T-cell (primary cell): ENCODE measurements at places on chromosomes 12 and 14.

DNA sequence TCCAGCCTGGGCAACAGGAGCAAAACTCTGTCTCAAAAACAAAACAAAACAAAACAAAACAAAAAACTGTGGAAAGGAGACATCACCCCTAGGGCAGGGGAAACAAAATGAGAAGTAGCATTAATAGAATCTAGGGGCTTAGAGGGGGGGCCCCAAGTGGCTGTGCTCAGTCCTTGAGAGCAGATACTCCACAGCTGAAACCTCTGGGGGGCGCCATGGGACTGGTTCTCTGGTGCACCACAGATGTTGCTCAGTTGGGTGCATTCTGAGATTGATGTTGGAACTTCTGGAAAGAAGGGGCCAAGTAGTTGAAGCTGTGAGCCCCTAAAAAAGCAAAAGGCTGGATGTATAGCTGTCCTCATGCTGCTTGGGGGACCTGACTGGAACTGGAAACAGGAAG is 11.8 kb upstream of the SYNE2 start:
- peak; percentile 69 for DNase-seq

GRCh38 chr12:126051611-126052107 is 986.4 kb downstream of the AACS start:
- no peak for DNase-seq

DNA sequence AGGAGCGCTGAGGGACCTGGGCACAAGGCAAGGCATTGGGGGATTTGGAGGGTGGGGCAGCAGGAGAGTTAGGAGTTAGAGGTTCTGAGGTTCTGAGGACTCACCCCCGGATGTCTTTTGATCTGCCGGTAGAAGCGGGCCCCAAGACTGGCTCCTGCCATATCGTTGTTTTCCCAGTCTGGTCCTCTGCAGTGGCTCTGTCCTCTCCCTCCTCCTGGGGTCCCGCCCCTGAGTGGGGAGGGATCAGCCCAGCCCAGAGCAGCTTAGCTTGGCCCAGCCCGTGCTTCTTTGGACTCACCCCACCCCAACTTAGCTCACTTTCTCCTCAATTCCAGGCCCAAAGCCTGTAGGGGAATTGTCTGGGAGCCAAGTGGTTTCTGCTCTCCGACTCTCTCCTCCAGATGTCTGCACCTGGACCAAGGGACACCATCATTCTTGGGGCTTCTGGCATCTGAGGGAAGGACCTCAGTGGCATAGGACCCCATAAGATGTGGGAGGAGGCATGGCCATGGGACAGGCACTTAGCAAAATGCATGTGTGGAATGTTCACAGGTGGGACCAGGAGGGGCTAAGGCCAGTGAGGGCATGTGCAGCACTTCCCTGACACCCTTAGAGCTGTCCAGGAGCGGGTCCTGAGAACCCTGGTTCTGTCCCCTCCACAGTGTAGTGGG is 7.5 kb downstream of the SHMT2 start:
- DNase-seq, result no peak

GRCh38 chr14:21997300-21997699 is 323.7 kb upstream of the OR4E1 start:
- no peak for DNase-seq

GRCh38 chr12:113403435-113404415 is at the start of gene SDS:
Gene SDS, minus strand, starts transcription at chr12:113403887. Its CDS starts 4,179 bp downstream, at chr12:113399708.
- no peak for DNase-seq

DNA sequence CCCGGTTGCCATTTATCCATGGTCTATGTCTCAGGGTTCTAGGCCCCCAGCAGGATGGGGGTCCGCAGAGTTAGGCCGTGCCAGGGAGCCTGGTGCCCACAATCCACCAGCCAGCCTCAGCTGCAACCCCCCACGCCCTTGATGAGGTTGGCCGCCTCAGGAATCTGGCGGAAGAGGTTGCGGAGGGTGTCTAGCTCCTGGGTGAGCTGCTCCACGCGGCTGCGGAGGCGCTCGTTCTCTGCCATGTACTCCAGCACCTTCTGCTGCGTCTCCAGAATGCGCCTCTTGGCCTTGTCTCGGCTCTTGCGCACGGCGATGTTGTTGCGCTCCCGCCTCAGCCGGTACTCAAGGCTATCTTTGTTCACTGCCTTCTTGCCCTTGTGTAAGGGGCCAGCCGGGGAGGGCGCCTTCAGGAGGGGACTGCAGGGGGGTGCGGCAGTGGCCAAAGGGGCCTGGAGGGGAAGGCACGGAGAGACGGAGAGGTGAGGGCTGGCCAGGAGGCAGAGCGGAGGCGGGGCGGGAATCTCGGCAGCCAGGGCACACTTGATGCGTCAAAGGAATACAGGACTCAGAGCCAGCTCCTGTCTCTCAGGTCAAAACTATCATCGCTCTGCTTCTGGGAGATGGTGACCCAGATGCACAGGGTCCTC is 1.6 kb downstream of the CEBPE start:
- DNase-seq, result no peak

DNA sequence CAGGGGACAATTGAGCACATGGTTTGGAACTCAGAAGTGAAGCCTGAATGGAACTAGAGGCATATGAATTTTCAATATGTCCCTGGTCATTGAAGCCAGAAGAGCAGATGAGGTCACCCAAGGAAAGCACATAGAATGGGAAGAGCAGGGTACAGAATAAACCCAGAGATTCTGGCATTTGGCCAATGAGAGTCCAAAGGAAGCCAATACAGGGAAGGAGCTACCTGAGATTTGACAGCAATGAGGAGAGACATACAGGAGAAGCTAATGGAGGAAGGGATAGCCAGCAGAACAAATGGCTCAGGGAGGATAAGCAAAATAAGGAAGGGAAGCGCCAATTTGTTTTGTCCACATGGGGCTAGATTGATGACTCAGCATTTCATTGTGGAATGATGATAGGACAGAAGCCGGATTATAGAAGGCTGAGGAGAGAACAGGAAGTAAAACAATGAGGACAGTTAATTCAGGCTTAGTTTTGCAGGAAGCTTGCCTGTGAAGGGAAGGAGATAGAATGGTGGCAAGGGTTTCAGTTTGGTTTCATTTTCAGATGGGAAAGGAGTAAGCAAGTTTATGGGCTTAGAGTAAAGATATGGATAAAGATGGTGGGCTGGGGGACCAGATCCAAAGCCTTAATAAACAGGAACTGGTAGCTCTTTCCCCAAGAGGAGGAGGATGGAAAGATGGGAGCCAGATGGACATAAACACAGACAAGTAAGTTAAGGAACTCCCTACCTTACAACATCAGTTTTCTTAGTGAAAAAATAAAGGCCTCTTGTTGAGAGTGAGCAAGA is 3.2 kb upstream of the SPTSSA start:
- no peak for DNase-seq

DNA sequence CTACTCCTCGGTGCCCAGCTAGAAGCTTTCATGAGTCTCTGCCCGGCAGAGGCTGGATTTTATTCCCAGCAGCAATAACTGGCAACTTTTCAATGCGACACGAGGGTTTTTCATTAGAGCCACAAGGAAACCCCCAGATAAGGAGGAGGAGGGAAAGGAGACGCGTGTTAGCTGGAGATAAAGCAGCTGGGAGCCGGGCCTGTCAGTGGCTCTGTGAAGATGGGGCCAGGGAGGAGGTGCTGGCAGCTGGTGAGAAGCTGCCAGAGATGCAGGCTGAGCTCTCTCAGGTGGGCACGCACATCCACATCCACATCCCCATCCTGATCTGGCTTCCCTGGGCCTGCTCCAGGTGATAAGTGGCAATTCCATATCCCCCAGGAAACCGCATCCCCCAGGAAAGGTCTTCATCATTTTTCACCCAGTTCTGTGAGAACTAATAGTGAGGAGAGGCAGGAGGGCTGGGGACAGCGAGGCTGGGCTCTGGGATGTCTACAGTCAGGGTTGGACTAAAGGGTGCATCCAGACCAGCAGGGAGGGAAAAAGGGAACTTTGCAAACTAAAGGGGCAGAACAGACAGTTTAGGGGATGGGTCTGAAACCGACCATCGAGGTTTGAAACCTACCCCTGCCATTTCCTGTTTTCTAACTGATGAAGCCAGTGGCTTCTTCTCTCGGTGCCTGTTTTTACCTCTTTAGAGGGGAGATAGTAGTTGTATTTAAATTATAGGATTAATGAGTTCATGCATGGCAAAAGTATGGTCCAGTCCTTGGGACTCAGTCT is 413.2 kb downstream of the DPF3 start:
- no peak for DNase-seq

DNA sequence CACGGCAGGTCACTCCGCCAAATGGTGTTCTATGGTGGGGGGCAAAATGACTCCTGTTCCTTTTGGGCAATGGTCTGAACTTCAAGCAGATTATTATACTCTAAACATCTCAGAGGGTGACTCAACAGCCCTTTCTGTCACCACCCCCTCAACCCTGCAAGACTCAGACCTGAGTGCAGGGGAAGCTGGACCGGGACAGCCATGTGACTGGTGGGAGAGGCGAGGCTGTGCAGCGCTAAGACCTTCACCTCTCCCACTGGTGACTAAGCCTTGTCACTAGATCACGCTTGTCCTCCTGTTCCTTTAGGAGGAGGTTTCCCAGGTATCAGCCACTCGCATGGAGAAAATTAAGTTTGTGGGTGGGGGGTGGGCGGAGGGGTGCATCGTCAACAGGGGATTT is 67.1 kb upstream of the CCND2 start:
- no peak for DNase-seq

DNA sequence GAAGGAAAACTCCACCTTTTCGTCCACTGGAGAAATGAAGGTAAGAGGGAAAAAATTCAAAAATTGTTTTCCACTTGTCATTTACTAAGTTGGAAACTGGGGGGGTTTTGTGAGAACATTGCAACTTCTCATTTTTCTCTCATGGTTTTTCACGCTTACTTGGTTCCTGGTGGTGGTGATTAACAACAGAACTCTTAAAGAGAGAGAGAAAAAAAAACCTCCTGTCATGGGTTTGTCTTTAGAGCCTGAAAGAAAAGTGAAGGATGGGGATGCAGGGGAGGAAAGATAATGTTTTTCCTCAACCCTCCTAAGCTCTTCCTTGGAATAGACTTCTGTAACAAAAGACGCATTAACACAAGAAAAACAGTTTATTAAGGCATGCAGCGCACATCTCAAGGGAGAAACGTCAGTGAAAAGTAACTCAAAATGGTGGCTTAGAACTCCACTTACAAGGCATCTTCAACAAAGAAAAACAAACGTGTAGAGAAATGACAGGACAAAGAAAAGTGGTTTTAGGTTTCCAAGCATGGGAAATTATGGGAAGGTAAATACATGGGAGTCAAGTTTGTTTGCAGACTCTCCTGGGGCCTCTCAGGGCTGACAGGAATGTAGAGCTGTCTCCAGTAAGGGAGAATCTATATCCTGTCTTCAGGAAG is 81.9 kb upstream of the ATF7IP start:
- no peak for DNase-seq

DNA sequence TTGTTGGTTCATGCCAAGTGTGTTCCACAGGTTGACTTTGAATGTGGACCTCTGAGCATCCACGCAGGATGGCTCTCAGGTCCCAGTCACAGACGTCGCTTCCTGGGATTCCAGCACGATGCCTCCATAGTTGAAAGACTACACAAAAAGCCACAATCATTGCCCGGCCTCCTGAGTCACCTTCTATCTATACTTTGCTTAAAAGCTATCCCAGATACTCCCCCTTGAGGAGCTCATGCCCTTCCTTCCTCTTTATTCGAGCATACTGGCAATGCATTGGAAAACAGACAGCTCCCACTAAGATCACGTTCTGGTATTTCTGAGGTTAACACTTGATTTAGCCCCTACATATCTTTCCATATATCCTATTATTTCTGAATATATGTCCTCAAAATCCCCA is 40.1 kb downstream of the ZNF664 start:
- DNase-seq, result no peak

DNA sequence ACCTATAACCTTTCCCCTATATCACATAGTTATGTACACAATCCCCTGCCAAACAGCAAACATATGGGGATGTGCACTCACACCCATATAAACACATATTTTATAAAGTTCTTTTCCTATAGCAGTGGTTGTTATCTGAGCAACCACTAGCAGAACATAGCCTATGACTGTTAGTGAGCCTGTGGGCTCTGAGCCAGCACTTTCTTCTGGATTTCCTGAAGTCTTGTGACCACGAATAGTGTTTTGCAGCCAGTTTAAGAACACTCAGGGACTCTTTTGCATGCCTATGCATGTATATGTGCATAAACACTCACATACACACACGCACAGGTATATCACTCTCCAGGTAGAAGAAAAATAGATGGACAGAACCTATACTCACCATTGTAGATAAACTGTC is 17.1 kb downstream of the TESPA1 start:
- peak; percentile 48 for DNase-seq

DNA sequence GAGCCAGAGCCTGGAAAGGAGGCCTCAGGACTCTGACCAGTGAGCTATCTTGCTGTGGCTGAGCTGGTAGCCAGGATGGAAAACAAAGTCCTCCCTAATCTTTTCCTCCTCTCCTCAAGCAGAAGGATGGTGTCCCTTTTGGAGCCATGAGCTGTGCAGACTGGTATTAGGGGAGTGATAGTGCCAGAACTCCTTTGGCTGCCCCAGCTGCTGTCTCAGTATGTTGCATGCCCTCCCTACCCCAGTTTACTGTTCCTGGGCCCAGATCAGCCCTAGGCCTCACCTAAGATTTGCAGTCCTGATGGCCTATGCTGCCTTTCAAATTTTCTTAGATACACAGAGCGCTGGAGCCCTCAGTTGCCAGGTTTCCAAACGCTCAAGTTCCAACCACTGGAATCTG is 150.3 kb upstream of the ALG10B start:
- no peak for DNase-seq

GRCh38 chr12:113762882-113763816 is 203.0 kb downstream of the RBM19 start:
- no peak for DNase-seq

- no peak for DNase-seq
Observed at GRCh38 chr14:82710267-82710841, 1176.7 kb upstream of the SEL1L start.

DNA sequence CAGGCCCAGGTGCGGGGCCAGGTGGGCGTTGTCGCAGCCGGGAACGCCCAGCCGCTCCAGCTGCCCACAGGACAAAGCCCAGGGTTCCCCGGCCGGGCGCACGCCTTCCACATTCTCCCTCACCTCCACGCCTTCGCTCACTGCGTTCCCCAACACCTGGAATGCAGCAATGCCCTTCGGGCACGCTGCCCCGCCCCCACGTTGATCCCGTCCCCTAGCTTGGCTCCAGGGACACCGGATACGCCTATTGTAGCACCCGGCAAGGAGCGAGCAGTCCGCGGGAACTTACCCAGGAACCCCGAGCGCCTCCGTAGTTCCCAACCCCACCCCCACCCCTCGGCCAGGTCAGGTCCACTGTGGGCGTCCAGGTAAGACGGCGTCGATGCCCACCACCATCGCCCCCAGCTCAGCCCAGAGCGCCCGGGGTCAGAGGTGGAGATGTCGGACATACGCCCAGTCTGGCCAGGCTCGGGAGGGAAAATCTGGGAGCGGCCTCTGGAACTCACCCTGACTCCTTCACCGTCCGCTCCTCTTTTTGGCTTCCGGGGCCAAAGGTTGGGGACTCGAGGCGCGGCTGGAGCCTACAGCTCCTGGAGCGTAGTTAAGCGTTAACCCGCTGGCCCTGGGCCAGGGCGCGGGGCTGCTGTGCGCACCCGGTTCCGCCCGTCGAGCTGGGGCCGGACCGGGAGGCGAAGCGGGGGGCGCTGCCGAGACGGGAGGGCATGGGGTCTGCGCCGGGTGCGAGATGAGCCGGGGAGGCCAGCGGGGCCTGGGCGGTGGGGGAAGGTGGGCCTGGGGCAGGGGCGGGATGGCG is 594 bp upstream of the CEP170B start:
- DNase-seq, result peak; percentile 37
